ENCODE measurements at places on chromosomes 13 and 19.

DNA sequence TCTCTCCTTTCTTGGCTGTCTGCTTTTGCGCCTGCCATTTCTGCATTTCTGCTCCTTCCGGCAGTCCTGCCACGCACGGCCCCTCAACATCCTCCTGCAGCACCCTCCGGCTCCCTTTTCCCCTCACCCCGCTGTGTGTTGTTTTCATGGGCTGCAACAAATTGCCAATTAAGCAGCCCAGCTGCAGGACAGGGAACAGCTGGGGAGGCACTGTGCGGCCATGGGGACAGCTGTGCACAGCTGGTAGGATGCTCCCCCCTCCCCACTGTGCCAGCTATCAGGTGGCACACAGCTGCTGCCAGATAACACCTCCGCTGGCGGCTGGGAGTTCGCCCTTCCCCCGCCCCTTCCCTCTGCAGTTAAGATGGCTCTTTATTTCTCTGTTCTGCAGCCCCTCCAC, 25.4 kb downstream of the LYL1 start:
- no peak for DNase-seq

GRCh38 chr13:30148171-30148754, 159.1 kb downstream of the KATNAL1 start:
- no peak for DNase-seq

- DNase-seq: no peak
Measured at GRCh38 chr19:23393121-23393520, 2.1 kb downstream of the ZNF91 start.

GRCh38 chr13:100520936-100521850, 67.4 kb downstream of the GGACT start:
- no peak for DNase-seq

DNA sequence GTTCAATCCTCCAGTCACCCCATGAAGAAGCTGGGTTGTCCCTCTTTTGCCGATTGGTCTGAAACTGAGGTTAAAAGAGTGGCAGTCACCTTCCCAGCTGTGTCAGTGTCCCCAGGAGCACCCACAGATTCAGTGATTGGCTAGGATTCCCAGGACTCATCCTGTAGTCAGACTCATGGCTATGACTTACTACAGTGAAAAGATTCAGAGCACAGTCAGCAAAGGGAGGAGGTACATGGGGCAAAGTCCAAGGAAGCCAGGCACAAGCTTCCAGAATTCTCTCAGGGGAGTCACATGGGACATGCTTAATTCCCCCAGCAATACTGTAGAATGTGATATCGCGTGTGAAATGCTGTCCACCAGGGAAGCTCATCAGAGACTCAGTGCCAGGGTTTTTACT, 14.2 kb downstream of the ZNF473 start:
- no peak for DNase-seq

- no peak for DNase-seq
Measured at GRCh38 chr13:99978799-99979452, 2.7 kb upstream of the ZIC2 start.

- no peak for DNase-seq
Measured at GRCh38 chr19:37348060-37348459, 22.8 kb upstream of the ZNF527 start.
